ENCODE measurements at places on chromosomes 2 and 18. TPM values are rescaled to one million over a fixed set of nuclear protein-coding genes. Genes with fewer than 3 reads are reported as not detected.

- no peak for DNase-seq
- H3K36me3 ChIP-seq = no peaks in the 10 kb centered on the region
- H3K27ac ChIP-seq = no peak overlapping the region
- H3K27me3 ChIP-seq = no peaks in the 10 kb centered on the region
- H3K4me3 ChIP-seq = no peak overlapping the region
Measured at GRCh38 chr2:152508446-152508845, 173.5 kb downstream of the FMNL2 start.

DNA sequence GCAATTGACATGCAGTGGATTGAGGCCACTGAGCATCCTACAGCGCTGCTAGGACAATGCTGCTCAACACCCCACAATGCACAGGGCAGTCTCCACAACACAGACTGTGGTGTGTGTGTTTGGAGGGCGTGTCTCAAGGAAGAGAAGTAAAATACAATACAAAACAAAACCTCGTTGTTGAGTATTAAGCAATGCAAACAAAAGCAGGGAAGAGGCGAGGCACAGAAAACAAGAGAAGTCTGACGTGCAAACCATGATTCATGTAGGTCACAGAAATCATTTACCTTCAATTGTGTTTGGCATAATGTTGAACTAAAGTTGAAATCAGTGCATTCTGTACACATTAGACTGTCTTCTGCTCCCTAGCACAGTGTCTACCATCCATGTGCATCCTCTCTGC lies 260.9 kb downstream of the PHLPP1 start:
- no peak for DNase-seq
- H3K27me3 ChIP-seq = no peaks in the 10 kb centered on the region
- H3K36me3 ChIP-seq = peaks cover 12% of the 10 kb centered on the region
- H3K4me1 ChIP-seq = peaks cover 5% of the 10 kb centered on the region
- H3K4me3 ChIP-seq = no peak overlapping the region

The NEU2 gene
- total RNA-seq = not detected

The MARCO gene
- total RNA-seq = not detected
